Stimulated activated CD4-positive, alpha-beta T cell treated with anti-CD3 and anti-CD28 coated beads, Interleukin-12 subunit alpha, Interleukin-12 subunit beta, amount 100 ng/mL, for 48 hours (primary cell): ENCODE measurements at places on chromosomes 7 and 10.

DNA sequence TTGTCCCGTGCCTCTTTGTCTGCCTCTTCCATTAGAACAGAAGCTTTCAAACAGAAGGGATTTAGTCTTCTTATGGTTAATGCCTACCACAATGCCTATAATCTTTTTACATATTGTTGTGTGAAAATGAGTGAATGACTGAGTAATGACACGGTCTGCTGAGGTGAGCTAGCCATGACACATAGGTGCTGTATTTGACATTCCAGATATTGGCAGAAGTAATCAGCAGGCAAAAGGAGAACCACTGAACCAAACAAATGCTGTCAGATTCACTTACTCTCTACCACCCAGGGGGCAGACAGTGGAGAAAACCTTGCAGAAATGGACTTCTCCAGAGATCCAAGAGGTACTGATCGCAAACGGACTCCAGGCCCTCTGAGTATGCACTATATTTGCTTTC, 377.2 kb upstream of the VWC2 start:
- DNase-seq = no peak

- DNase-seq = no peak
Measured at GRCh38 chr7:38070718-38071117, 107.3 kb upstream of the STARD3NL start.

DNA sequence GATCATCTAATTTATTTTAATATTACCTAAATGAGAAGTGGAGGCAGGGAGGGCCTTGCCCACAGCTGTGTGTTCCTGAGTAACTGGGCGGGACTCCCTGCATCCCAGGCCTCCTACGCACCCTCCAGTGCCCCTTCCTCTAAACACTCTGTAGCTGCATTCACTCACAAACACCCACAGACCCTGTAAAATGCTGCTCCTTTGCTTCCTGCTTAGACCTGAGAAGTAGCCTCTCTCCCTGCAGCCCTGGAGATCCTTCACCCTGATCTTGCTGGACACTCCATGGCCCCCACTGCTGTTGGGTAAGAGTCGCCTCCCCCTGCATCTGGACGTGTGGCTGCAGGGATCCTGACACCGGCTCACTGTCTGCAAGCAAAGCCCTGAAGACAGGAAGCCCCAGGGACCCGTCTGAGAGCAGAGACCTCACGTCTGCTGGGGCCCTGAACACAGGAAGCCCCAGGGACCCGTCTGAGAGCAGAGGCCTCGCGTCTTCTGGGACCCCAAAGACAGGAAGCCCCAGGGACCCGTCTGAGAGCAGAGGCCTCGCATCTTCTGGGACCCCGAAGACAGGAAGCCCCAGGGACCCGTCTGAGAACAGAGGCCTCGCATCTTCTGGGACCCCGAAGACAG, 589.8 kb downstream of the DNAJB6 start:
- DNase-seq = no peak

DNA sequence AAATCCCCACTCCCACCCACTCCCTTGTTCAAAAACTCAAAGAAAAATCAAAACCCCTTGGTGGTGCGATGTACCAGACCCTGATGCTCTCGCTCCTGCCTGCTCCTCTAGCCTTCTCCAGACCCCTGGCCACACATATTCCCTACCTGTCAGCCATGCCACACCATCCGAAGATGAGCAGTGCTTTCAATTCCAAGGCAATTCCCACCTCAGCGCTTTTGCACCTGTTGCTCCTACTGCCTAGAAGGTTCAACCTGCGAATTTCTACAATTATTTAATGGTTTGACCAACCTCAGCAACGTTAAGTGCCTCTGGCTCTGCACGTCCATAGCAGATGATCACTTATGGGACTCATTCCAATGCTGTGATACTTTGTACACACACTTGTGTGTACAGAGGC, 11.1 kb downstream of the SLC16A12 start:
- DNase-seq = no peak

GRCh38 chr10:24791084-24791726, 67.5 kb upstream of the ARHGAP21 start:
- DNase-seq = no peak

GRCh38 chr7:7808156-7808555, 89.7 kb upstream of the RPA3 start:
- DNase-seq = no peak

GRCh38 chr10:96768136-96768535, 47.8 kb upstream of the PIK3AP1 start:
- DNase-seq = no peak

DNA sequence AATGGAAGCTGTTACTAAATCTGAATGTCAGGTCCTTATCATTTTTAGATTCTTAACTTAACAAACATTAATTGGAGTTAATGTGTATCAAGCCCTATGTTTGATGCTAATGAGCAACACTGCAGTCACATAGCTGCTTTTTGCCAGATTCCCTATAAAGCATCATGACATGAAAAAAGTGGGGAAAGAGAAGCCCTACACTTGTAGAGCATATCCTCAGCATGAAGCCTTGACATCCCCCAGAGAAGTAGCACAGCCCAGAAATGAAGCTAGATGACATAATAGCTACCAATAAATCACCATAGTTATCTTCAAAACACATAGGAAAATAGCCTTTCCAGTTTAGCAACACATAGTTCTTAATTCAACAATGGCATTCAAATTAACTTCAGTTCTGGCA, 49.2 kb upstream of the CDK1 start:
- DNase-seq = no peak

DNA sequence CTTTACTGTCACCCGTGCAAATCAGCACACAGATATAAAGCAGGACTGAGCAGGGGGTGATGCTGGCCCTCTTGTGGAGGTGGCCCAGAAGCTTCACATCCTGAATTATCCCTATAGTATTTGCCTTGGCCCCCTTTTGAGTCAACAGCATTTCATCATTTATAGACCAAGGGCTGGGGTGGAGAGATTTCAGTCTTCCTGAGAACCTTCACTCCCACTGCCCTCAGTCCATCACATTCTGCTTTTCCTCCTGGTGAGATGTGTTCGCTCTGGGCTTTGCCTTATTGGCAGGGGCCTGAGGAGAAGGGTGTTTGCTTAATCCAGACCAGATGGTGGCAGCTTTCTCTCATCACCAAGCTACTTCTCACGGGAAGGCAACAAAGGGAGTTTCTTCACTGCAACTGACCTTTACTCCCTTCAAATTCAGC, 47.7 kb downstream of the NOC3L start:
- DNase-seq = no peak

- no peak for DNase-seq
Measured at GRCh38 chr7:37768611-37769010, 79.8 kb upstream of the NME8 start.

- no peak for DNase-seq
Measured at GRCh38 chr7:28996836-28997235, 38.7 kb upstream of the TRIL start.
